ENCODE measurements at places on chromosomes 11 and 22.

GRCh38 chr22:19105867-19106802 is 16.1 kb downstream of the DGCR2 start:
- no peak for DNase-seq

GRCh38 chr22:48515571-48516200 is 1312.0 kb downstream of the BRD1 start:
- DNase-seq, result no peak

DNA sequence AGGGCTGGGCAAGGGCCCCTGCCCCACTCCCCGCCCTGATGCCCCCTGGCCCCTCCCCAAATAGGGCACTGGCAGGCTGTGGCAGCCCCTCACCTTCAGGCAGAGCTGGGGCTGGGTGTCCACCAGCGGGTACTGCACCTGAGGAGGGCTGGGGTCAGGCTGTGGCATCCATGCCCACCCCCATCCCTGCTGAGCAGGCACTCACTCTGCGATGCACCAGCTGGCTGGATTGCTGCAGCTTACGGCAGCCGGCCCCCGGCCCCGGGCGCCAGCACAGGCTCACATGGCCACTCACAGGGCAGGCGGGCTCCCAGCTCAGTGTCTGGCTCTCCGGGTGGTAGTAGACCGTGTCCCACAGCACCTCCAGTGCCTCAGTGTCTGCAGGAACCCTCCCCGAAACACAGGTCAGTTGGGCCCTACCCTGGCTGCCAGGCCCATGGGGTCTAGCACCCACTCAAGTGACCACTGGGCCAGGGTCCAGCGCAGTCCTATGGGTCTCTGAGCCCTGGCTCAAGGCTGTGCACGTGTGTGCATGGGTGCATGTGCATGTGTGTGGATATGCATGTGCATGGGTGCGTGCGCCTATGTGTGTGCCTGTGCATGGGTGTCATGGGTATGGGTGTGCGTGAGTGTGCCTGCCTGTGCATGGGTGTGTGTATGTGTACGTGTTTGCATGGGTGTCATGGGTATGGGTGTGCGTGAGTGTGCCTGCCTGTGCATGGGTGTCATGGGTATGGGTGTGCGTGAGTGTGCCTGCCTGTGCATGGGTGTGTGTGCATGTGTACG is 14.4 kb downstream of the IL17REL start:
- DNase-seq, result no peak

- DNase-seq, result no peak
These were observed 133.5 kb downstream of the CD44 start for GRCh38 chr11:35272391-35272902.

- peak; percentile 96 for DNase-seq
These were observed 147.6 kb downstream of the FBXO7 start for GRCh38 chr22:32622004-32622743.

- DNase-seq, result no peak
These were observed 10.3 kb downstream of the C1QTNF6 start for GRCh38 chr22:37177755-37178154.
